Renal cortex interstitium (tissue), 15 donors: ENCODE measurements at places on chromosomes 6 and 20. TPM values are rescaled to one million over a fixed set of nuclear protein-coding genes. Genes with fewer than 3 reads are reported as not detected.

DNA sequence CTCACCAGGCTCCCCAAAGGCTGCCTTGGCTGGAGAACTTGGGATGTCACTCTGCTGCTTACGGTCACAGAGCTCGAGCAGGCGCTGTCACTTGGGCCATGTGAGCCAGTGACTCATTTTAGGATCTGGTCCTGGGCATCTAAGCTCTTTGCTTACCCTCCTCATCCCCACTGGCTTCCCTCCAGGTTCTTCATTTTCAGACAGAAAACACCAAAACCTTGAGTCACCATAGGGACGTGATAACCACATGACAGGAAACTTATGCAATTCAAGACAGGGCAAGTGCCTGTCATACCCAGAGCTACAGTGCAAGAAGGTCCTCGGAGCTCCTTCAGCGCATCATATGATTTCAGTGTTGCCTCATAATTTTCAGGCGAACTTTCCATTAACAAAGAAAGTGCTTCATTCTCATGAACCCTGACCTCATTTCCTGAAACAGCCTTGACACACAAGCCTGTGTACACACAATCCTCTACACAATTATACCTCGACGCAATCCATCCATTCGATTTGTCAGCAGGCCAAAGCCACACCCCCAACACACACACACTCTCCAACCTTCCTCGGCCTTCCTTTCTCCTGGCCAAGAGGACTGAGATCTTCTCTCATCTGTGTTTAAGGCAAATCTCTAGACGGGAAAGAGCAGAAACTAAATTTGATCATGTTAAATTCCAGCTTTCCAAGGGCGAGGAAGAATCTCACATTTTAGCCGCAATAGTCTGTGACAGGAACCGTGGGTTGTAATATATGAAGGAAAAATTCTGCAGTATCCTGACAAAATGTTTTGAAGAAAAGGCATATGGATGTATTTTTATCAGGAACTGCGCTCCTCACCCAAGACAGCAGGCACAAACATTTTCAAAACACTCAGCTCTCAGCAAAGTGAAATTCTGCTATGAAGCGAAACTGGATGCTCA, 25.3 kb downstream of the TBC1D7 start:
- no peak for DNase-seq

DNA sequence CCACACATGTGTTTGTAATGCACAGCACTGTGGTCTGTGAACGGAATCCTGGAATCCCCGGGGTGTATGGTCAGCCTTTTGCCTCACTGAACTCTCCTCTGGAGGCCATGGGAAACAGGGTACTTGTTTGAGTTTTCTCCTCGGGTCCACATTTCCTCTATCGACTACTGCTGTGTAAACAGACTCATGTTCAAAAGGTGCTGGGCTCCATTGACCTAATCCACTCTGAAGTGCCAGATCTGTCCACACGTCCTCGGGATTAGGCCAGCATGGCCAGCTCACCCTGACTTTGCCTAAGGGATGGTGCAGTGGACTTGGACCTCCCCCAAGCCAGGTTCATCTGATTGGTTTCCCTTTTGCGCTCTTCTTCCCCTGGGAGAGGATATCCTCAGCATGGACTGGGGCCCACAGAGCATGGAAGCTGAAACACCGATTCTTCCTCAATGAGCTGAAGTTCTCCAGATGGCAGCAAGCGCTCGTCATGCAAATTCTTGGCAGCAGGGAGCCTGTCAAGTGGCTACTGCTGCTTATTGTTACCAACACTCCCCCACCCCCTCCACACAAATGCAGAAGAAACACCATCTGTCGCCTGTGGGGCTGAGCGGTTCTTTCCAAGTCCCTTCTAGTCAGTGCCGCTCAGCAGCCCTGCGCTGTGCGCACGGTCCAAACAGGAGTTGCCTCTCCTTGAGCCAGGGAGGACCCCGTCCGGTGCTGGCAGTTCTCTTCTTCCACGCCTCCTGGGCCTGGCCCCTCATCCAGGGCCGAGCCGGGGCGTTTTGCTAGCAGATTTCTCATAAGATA, 292.6 kb upstream of the MARCKS start:
- DNase-seq, result peak; percentile 65

DNA sequence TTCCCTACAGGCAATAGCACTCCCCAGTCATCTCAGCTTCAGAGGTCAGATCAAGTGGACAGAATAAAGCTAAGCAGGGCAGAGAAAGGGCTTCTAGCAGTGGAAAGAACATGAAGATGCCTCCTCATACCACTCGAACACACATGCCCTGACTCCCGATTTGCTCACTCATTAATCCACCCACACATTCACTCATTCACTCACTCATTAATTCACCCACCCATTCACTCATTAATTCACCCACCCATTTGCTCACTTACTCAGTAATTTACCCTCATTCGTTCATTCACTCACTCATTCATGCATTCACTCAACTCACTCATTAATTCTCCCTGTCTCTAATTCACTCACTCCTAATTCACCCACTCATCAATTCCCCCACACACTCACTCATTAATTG, 43.9 kb downstream of the HNF4A start:
- no peak for DNase-seq

GRCh38 chr6:42440778-42441696, 10.7 kb downstream of the TRERF1 start:
- peak; percentile 61 for DNase-seq

LTB gene
- polyA plus RNA-seq, result 2.2 TPM

GRCh38 chr6:26156850-26157250, 69.6 kb downstream of the HFE start:
- peak; percentile 77 for DNase-seq

DNA sequence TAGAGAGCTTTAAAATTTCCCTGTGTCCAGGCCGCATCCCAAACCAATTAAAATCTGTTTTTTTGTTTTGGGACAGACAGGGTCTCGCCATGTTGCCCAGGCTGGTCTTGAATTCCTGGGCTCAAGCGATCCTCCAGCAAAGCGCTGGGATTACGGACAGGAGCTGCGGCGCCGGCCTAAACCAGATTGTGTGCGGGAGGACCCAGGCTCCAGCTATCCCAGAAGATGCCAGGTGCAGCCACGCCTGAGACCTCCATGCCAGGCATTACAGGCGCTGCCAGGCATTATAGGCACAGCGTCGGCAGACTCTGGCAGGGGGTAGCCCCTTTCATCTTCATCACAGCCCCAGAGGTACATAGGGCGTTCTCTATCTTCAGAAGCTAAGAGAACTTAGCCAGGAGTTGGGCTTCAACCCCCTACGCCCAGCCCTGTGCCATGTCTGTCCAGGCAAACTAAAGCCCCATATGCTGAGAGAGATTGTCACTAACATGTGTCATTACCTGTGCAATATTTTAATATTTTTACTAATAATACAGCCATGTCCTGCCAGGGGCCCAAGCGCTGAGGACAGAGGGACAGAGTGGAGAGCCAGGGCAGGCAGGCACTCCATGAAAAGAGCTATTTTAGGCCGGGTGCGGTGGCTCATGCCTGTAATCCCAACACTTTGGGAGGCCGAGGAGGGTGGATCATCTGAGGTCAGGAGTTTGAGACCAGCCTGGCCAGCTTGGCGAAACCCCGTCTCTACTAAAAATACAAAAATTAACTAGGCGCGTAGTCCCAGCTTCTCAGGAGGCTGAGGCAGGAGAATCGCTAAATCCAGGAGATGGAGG, 9.8 kb upstream of the GRM4 start:
- DNase-seq, result no peak
